Lung (tissue), 17 donors: ENCODE measurements at places on chromosomes 6 and 20. TPM values are rescaled to one million over a fixed set of nuclear protein-coding genes. Genes with fewer than 3 reads are reported as not detected.

- no peak for DNase-seq
Measured at GRCh38 chr20:62336329-62336728, 30.8 kb downstream of the LAMA5 start.

Gene AIF1
- 38.7 TPM for total RNA-seq

Gene LRFN2
- total RNA-seq, result not detected

- DNase-seq, result no peak
Measured at GRCh38 chr20:40930561-40930960, 98.1 kb upstream of the TOP1 start.

Gene HLA-A
- total RNA-seq, result 577 TPM

Gene FOXC1
- total RNA-seq, result 6.2 TPM

DNA sequence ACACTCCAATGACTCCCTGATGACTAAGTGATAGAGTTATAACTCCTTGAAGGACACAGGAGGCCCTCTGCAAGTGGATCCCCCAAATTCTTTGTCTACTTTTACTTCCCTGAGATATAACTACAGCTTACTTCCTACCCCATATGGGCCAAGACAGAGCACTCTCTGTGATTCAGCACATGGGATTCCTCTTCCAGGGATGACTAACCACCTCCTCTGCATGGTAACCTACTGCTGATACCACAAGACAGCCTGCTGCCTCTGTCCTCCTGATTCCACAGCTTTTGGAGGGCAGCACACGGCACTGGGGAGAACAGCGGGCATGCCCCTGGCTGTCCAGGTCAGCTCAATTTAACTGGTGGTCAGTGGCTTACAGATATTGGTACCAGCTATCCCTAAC is 675.7 kb upstream of the AGPAT4 start:
- no peak for DNase-seq

Gene ADAM33
- 6.6 TPM for total RNA-seq

Gene RBBP8NL
- total RNA-seq, result 1.0 TPM

- DNase-seq, result no peak
Measured at GRCh38 chr6:6812427-6812826, 223.9 kb downstream of the LY86 start.

DNA sequence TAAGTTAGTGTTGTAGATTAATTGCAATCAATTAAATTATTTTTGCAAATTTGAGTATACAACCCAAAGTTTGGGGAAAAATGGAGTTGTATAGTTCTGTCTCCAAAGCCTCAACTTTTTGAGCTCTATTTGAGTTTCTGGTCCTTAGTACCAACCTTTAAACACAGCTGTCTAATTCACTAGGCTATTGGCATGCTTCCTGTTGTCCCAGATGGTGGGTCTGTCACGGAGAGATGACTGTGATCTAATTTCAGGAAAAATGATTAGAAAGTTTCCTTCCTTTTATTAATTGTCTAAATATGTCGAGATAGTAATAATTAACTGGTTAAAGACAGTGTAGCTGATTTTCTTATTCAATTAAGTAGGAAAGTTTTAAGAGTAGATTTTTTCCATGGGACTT is 109.6 kb downstream of the SCAF8 start:
- no peak for DNase-seq

DNA sequence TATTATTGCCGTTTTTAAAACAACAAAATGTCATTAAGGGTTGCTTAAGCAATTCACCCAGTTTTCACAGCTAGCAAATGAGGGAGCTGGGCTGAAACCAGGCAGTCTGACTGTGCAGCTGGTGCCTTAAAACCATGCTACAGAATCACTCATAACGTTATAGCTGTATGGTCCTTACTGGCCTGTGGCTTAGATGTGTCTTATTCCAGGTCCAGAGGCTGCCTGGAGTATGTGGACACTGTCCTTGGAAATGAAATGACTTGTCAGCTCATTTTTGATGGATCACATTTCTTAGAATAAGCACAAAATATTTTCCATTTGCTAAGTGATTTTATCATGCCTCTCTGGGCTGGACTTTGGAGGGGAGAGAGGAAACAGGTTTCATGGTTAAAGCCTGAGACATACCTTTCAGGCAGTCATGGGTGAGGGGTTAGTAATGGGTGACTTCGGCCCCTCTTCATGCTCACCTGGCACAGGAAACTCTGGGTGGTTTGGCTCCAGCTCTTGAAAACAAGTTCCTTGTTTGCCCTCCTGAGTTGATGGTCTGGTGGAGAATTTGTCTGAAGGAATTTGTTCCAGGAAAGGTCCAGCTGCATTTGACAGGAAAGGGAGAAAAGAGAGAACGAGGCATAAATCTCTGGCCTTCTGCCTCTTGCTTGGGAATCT is 823.2 kb downstream of the DHX35 start:
- no peak for DNase-seq

- no peak for DNase-seq
Measured at GRCh38 chr6:53926505-53926904, 131.7 kb downstream of the LRRC1 start.
